ENCODE measurements at places on chromosomes 2 and 18. TPM values are rescaled to one million over a fixed set of nuclear protein-coding genes. Genes with fewer than 3 reads are reported as not detected.

Gene FABP1
- total RNA-seq: 0.36 TPM

Gene MAP2
- 44.9 TPM for total RNA-seq

Gene MYO7B
- 0.15 TPM for total RNA-seq

Gene UGT1A3
- not detected for total RNA-seq

Gene LYPD1
- 0.21 TPM for total RNA-seq

Gene UGT1A4
- not detected for total RNA-seq

Gene IFT172
- 16.7 TPM for total RNA-seq

DNA sequence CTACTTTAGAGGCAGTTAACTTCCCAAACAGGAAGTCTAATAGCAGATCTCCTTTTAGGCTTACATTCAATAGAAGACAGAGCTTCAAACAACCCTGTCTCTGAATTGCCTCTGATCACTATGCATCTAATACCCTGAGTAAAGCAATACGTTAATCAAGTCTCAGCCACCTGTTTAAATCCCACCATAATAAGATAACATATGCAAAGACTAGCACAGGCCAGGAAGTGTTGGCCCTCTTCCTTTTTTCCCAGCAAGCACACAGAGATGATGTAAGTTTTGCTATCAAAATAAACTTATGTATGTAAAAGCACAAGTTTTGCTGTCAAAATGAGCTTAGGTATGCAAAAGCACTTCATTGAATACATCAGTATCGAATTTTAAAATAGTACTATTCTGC is 385.5 kb downstream of the RND3 start:
- H3K27ac ChIP-seq: no peak overlapping the region
- no peaks in the 10 kb centered on the region for H3K27me3 ChIP-seq
- no peak overlapping the region for H3K4me3 ChIP-seq
- H3K4me1 ChIP-seq: no peaks in the 10 kb centered on the region
- DNase-seq: no peak

GRCh38 chr2:69916106-69916505 is 1.2 kb downstream of the MXD1 start:
- peak overlapping the region; percentile 55 for H3K27ac ChIP-seq
- peaks cover 20% of the 10 kb centered on the region for H3K4me1 ChIP-seq
- DNase-seq: no peak

- H3K36me3 ChIP-seq: no peaks in the 10 kb centered on the region
- no peak overlapping the region for H3K4me3 ChIP-seq
- DNase-seq: no peak
- H3K27ac ChIP-seq: no peak overlapping the region
Measured at GRCh38 chr2:217978536-217979150, 24.2 kb downstream of the TNS1 start.

- H3K4me3 ChIP-seq: no peak overlapping the region
- no peaks in the 10 kb centered on the region for H3K36me3 ChIP-seq
- no peak overlapping the region for H3K27ac ChIP-seq
- no peaks in the 10 kb centered on the region for H3K4me1 ChIP-seq
- H3K27me3 ChIP-seq: no peaks in the 10 kb centered on the region
Measured at GRCh38 chr2:202122980-202123720, 50.1 kb downstream of the KIAA2012 start.

- no peaks in the 10 kb centered on the region for H3K36me3 ChIP-seq
- no peak overlapping the region for H3K4me3 ChIP-seq
- no peaks in the 10 kb centered on the region for H3K4me1 ChIP-seq
Measured at GRCh38 chr2:141611176-141611571, 519.6 kb downstream of the LRP1B start.

GRCh38 chr2:16767789-16768476 is 102.3 kb upstream of the CYRIA start:
- H3K36me3 ChIP-seq: no peaks in the 10 kb centered on the region
- H3K4me1 ChIP-seq: no peaks in the 10 kb centered on the region
- H3K27me3 ChIP-seq: peaks cover 3% of the 10 kb centered on the region
- DNase-seq: no peak
- H3K4me3 ChIP-seq: no peak overlapping the region

- no peak for DNase-seq
- no peak overlapping the region for H3K4me3 ChIP-seq
- no peaks in the 10 kb centered on the region for H3K4me1 ChIP-seq
Measured at GRCh38 chr2:3665886-3666612, 8.0 kb downstream of the ALLC start.

DNA sequence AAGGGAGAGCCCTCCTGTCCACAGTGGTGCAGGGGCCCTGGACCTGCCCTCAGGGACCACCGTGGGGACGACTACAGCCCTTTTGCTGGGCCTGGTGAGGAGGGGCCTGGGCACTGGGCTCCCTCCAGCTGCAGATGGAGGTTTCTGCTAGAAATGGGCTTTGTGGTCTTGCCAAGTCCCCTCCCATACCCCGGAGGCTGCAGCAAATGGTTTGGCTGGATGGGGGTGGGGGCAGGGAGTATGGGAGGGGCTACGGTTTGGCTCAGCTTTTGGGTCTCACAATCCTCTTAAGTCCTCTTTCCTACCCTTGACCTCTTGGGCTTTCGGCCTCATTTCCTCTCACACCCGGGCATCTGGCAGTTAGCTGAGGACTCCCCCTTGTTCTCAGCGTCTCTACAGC is 21.7 kb downstream of the TET3 start:
- no peak overlapping the region for H3K27ac ChIP-seq
- H3K36me3 ChIP-seq: no peaks in the 10 kb centered on the region
- no peak for DNase-seq
- peaks cover 8% of the 10 kb centered on the region for H3K4me1 ChIP-seq
- H3K27me3 ChIP-seq: no peaks in the 10 kb centered on the region
- H3K4me3 ChIP-seq: no peak overlapping the region

DNA sequence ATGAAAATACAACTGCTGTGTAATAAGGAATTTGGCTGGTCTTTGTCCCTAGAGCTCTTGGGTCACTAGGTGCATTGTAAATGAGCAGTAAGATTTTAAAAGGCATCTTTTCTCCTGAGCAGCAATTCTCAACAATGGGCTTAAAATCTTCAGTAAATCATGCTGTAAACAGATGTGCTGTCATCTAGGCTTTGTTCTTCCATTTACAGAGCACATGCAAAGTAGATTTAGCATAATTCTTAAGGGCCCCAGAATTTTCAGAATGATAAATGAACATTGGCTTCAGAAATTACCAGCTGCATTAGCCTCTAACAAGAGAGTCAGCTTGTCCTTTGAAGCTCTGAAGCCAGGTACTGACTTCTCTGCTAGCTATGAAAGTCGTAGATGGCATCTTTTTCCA is 26.8 kb upstream of the SCRN3 start:
- H3K27me3 ChIP-seq: no peaks in the 10 kb centered on the region
- no peak overlapping the region for H3K27ac ChIP-seq
- DNase-seq: no peak
- H3K4me1 ChIP-seq: no peaks in the 10 kb centered on the region

- no peak overlapping the region for H3K27ac ChIP-seq
- peak overlapping the region; percentile 6 for H3K4me3 ChIP-seq
- no peaks in the 10 kb centered on the region for H3K36me3 ChIP-seq
- H3K27me3 ChIP-seq: no peaks in the 10 kb centered on the region
- peaks cover 11% of the 10 kb centered on the region for H3K4me1 ChIP-seq
Measured at GRCh38 chr2:9703701-9704221, 73.0 kb upstream of the YWHAQ start.

DNA sequence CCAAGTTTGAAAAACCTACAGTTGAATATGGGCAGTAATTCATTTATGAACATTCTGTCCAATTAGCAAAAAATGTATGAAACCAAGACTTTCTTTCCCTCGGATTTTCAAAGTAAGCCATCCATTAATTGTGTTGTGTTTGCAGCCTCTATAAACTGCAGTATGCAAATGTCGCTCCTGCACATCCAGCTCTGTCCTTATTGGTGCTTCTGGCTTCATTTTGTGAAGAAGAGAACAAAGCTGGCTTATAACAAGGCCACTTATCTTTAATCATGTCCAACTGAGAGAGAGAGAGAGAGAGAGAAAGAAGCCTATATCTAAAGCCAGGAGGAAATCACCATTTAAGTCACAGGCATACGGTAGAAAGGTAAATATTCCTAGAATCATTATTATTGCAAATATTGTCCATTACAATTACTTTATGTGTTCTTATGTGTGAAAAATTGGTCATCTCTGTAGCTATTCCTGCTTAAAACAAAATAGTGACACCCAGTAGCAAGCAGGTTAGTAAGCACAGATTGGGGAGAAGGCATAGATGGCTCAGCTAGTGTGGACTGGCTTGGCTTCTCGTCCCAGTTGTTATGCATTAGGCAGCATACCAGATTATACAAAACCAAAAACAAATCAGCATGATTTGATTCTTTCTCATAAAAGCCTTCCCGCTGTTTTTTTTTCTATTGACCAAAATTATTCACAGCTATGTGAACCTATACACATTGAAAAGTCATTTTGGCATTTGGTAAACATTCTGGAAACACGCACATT is 726.4 kb upstream of the SOX11 start:
- DNase-seq: no peak
- H3K4me3 ChIP-seq: no peak overlapping the region
- H3K27me3 ChIP-seq: no peaks in the 10 kb centered on the region
- H3K27ac ChIP-seq: no peak overlapping the region
- H3K4me1 ChIP-seq: no peaks in the 10 kb centered on the region

GRCh38 chr2:233165895-233166661 is 85.4 kb upstream of the ATG16L1 start:
- H3K27ac ChIP-seq: 0 out of 2 replicates have a peak overlapping the region, but pooled peaks have one; percentile 1
- 0 out of 2 replicates have a peak, but pooled peaks cover 6% of the 10 kb centered on the region for H3K4me1 ChIP-seq
- DNase-seq: no peak
- H3K36me3 ChIP-seq: no peaks in the 10 kb centered on the region

All from Panc1 (cell line).